ENCODE measurements at places on chromosomes 1 and 21. TPM values are rescaled to one million over a fixed set of nuclear protein-coding genes. Genes with fewer than 3 reads are reported as not detected.
A peak's percentile ranks its signal among the peaks of the same experiment; 100 is the strongest.

- H3K27ac ChIP-seq, result no peak overlapping the region
- H3K27me3 ChIP-seq, result no peaks in the 10 kb centered on the region
- peaks cover 1% of the 10 kb centered on the region for H3K36me3 ChIP-seq
- no peak for DNase-seq
Measured at GRCh38 chr1:210597555-210598134, 268.9 kb downstream of the HHAT start.

DNA sequence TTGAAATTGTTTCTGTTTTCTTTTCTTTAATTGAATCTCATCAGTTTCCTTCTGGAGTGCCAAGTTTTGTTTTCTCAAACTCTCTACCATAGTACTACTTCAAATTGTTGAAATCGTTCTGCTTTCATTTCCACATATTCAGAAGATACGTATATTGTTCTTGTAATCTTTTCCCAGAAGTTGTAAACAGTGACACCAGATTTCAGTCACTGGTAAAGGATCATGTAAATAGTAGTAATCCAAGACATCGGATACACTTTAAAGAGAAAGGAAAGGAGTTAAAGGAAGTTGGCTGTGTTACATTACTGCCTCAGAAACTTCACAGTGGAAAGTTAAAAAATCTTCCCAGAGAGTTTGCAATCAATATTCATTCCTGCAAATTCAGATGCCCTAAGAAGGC lies 67.5 kb downstream of the RGL1 start:
- no peak overlapping the region for H3K4me3 ChIP-seq
- peaks cover 22% of the 10 kb centered on the region for H3K4me1 ChIP-seq
- peak overlapping the region; percentile 59 for H3K27ac ChIP-seq
- no peak for DNase-seq
- H3K27me3 ChIP-seq, result no peaks in the 10 kb centered on the region

DNA sequence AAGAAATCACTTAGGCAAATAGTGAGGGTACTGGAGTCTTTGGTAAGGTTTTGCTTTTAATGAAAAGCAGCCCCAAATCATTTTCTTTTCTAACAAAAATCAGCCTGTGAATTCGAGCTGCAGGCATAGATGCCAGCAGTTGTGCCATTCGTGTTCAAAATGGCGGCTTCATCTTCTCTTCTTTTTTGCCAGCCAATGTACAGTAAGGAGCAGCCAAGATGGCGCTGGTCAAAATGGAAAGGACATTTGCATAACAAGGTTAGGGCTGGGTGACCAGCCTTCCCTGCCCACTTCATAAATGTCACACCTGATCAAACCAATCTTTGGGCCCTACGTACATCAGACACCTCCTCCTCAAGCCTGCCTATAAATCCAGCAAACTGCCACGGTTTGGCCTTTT lies 100.2 kb upstream of the RGS1 start:
- DNase-seq, result no peak
- H3K27me3 ChIP-seq, result peaks cover 3% of the 10 kb centered on the region
- no peaks in the 10 kb centered on the region for H3K4me1 ChIP-seq
- no peak overlapping the region for H3K4me3 ChIP-seq
- H3K36me3 ChIP-seq, result no peaks in the 10 kb centered on the region
- no peak overlapping the region for H3K27ac ChIP-seq

GRCh38 chr21:39650801-39651200 lies 38.1 kb downstream of the B3GALT5 start:
- H3K36me3 ChIP-seq, result peaks cover 2% of the 10 kb centered on the region
- no peak for DNase-seq
- no peak overlapping the region for H3K4me3 ChIP-seq

DNA sequence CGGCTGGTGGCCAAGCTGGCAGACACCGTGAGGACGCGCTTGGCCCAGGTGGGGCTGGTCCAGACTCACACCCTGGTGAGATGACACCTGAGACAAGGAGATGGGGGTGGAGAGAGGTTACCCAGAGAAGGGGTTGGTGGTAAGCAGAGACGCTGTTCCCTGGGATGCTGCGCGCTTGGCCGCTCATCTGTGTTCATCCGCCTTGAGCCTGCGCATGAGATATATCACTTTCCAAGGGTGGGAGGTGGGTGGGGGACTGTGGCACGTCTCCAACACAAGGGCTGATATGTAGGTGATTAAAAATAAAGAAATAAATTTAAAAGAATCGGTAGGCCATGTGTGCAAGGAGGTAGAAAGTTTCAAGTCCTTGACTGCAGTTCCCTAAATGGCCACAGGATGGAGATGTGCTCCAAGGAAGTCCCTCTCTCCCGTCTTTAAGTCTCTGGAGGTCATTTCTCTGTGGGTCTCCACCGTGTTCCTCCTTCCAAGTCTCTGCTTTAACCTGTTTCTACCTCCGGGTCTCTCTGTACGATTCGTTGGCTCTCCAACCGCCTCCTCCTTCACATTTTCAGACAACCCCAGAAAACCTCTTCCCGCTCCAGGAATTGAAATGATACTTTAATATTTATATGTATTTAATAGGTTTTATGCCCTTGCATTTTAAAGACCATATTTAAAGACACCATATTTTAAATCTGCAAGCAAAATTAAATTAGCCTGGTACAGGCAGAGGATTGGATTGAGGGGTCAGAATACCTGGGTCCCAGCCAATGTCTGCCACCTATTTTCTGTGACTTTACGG lies 4.5 kb downstream of the TTC24 start:
- peak overlapping the region; percentile 64 for H3K27ac ChIP-seq
- no peaks in the 10 kb centered on the region for H3K27me3 ChIP-seq
- peaks cover 35% of the 10 kb centered on the region for H3K4me1 ChIP-seq

- no peak overlapping the region for H3K4me3 ChIP-seq
- H3K36me3 ChIP-seq, result peaks cover 10% of the 10 kb centered on the region
- DNase-seq, result no peak
- H3K4me1 ChIP-seq, result peaks cover 50% of the 10 kb centered on the region
- no peaks in the 10 kb centered on the region for H3K27me3 ChIP-seq
Measured at GRCh38 chr21:42523941-42524340, 10.3 kb downstream of the SLC37A1 start.

DNA sequence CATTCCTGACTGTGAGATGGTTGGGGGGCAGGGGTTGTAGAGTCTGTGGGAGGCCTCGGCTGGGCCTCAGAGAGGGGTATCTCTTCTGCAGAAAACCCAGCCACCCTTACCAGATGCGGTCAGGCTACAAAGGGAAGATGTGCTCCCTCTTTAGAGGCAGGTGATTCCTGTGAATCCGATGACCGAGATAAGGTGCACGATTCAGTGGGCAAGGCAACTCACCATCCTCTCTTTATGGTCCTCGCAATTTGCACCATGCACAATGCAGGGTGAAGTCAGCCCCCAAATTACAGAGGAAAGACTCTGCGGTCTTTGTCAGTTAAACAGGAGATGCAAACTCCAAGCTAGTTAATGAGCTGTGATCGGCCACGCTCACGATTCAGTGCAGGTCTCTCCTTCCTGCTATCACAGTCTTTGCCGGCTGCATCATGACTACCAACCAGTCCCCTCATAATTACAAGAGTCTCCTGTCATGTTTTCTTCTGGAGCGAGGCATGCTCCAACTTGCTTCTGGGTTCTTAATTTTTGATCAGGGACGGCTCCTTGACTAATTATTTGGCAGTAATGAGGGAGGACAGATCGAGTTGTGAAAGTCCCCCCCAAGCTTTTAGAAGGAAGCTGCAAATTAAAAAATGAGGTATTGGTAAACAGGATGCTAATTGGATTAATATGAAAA lies 12.5 kb downstream of the TP73 start:
- no peaks in the 10 kb centered on the region for H3K36me3 ChIP-seq
- no peaks in the 10 kb centered on the region for H3K4me1 ChIP-seq

DNA sequence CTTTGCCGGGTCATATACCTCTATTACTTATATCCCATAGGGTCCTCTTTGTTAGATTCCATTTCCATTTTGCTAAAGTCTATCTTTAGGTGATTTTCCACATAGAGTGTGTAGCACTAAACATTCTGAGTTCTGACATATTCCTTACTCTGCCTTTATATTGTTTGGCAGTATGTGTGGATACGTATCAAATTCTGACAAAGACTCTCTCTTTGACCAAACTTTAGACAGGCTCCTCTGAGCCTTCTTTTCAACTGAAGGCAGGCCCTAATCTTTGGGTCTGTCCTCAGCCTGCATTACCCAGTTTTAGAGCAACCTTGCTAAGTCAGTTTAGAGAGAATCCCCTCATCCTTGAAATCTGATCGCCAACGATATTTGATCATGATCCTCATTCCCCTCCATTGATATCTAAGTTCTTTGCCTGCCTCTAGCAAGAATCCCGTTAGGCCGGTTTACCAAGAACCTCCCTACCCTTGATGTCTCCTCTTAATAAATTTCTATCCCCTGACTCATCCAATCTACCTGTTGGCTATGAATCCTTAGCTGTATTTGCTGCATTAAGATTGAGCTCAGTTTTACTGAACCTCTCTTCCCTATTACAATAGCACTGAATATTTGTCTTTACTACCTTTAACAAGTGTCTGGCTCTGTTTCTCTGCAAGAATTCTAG lies 10.4 kb upstream of the PPT1 start:
- peaks cover 18% of the 10 kb centered on the region for H3K36me3 ChIP-seq
- no peak overlapping the region for H3K4me3 ChIP-seq
- no peak for DNase-seq
- peaks cover 25% of the 10 kb centered on the region for H3K27me3 ChIP-seq
- H3K27ac ChIP-seq, result no peak overlapping the region
- peaks cover 6% of the 10 kb centered on the region for H3K4me1 ChIP-seq

DNA sequence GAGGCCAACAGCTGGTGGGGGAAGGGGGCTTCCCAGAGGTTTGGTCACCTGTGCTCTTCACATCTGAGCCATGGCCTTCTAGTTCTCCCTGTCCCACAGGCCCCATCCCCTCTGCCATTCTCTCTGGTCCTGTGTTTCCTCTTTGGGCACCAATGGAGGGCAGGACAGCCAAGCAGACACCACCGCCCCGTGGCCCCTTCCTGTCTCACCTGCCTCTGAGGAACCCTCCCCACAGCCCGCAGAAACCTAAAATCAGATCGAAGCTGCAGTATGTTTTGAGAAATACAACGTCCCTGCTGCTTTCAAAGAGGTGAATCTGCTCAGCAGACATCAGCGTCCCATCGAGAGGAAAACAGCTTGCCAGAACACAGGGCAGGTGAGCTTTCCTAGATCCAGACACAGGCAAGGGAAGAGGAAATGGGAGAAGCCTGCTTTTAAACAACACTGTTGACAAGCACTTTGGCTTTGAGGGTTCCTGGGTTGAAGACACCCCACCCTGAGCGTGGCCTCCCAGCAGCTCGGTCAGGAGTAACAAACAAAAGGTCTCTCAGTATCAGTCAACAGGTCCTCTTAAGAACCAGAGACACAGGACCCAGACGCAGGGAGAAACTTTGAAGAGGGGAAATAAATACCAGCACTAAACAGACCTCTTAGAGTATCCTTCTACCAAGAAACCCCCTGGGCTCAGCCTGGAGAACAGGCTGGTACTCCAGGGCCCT lies 2.3 kb downstream of the PANK4 start:
- H3K36me3 ChIP-seq, result peaks cover 7% of the 10 kb centered on the region
- DNase-seq, result peak; percentile 75
- peak overlapping the region; percentile 74 for H3K27ac ChIP-seq
- peaks cover 49% of the 10 kb centered on the region for H3K4me1 ChIP-seq

DNA sequence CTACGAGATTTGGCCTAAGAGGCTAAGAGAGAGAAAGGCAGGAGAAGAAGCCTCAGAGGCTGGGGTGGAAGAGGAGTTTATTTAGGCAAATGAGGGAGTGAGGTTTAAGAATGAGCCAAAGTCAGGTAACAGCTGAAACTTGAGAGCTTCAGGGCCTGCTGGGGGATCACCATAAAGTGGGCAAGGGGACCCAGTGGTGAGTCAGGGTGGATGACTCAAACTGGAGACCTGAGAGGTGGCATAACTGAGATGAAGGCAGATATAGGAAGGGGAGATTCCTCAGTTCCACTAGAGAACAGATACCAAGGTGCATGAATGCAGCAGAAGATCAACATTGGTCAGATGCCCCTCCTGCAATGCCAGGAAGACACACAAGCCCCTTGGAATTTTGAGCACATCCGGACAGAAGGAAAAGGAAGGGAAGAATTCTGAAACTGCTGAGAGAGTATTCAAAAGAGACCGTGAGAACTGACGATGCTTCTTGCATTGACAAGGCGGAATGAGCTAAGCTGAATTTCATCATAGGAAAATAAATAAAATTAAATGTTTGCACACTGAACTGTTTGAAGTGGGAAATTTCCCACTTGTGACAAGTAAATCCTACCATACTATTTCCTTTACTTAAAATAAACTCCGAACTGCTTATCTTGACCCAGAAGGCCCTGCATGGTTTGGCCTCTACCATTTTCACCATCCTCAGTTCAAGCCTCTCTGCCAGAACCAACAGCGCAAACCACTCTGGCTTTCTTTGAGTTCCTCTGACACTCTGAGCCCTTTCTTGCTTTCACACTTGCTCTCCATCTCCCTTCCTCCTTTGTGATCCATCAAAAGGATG lies 94.1 kb downstream of the NMNAT2 start:
- peaks cover 17% of the 10 kb centered on the region for H3K27me3 ChIP-seq
- no peak overlapping the region for H3K4me3 ChIP-seq
- DNase-seq, result peak; percentile 14
- H3K27ac ChIP-seq, result no peak overlapping the region

DNA sequence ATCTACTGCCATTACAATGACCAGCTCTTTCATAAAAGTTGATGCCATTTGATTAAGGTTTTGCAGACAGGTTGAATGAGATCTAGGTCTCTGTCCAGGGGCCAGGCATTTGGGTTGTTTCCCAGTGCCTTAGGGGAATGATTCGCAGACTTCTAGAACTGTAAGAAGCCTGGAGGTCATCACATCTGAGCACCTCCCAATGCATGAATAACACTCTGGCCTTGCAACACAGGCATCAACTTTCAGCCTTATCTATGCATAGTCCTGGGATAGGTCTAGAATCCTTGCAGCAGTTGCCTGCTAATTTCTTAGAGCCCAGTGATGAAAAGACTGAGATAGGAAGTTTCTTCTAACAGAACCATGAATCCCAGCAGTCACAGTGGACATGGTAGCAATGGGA lies 44.8 kb upstream of the KCND3 start:
- no peak for DNase-seq
- H3K27ac ChIP-seq, result no peak overlapping the region
- H3K4me1 ChIP-seq, result no peaks in the 10 kb centered on the region
- no peaks in the 10 kb centered on the region for H3K27me3 ChIP-seq
- no peaks in the 10 kb centered on the region for H3K36me3 ChIP-seq
- no peak overlapping the region for H3K4me3 ChIP-seq

GBP7 gene
- total RNA-seq, result 0.23 TPM

GJB5 gene
- not detected for total RNA-seq

DNM3 gene
- 1.5 TPM for total RNA-seq

PTPN7 gene
- total RNA-seq, result 201 TPM

ELF3 gene
- total RNA-seq, result 0.22 TPM

LRRC7 gene
- 0.22 TPM for total RNA-seq

OR14K1 gene
- total RNA-seq, result not detected

HSF2BP gene
- 1.9 TPM for total RNA-seq

ZBTB8A gene
- 1.8 TPM for total RNA-seq

KRTAP20-1 gene
- not detected for total RNA-seq
